Lung (tissue), 17 donors: ENCODE measurements at places on chromosomes 6 and 20. TPM values are rescaled to one million over a fixed set of nuclear protein-coding genes. Genes with fewer than 3 reads are reported as not detected.

GRCh38 chr6:152680879-152681517, 16.7 kb upstream of the MYCT1 start:
- DNase-seq: no peak

DNA sequence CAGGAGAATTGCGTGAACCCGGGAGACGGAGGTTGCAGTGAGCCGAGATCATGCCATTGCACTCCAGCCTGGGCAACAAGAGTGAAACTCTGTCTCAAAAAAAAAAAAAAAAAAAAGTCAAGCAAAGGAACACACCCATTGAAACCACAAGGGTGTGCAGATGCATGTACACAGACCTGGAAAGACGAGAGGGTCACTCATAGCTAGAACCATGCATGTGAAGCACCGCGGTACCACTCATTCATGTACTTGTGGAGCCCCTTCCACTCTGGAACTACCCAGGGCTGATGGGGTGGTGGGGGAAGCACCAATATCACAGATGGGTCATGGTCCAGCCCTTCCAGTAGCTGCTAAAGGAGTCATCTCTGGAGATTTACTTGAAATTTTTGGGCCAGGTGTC, 7.4 kb upstream of the TJAP1 start:
- DNase-seq: no peak

DNA sequence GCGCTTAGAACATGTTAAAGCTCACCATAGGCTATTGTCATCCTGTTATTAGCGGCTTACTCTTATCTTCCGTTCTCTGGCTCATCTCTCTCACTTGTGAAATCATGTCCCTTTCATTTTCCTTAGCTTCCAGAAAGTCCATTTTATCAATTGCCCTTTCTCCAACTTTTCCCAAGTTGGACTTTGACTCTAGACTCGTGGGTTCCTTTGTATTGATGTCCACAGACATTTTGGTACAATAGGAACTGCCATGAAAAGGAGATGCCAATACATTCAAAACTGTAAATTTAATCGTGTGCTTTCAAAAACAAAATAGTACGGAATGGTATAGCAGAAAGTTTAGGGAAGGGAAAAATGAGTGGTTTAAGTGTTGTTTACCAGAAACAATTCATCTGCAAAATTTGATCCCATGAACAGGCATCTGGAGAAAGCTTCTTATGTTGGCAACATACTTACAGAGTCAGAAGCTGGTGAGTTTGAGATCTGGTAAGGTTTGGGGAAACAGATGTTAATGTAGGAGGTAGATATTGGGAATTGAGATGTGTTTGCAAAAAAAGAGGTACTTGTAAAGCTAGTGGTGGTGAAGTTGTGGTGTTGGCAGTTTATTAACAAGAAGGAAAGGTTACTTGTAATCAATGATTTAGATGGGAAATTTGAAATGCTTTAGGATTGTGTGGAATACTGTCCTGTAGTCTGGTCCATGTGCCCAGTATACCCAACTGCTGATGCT, 10.2 kb upstream of the HIVEP1 start:
- peak; percentile 34 for DNase-seq

SNPH gene
- 1.2 TPM for polyA plus RNA-seq

- peak; percentile 51 for DNase-seq
Observed at GRCh38 chr6:151286214-151286613, 46.4 kb downstream of the AKAP12 start.

TAF8 gene
- 14.2 TPM for polyA plus RNA-seq

KIAA1586 gene
- 3.2 TPM for polyA plus RNA-seq

DEFB132 gene
- not detected for polyA plus RNA-seq

DNA sequence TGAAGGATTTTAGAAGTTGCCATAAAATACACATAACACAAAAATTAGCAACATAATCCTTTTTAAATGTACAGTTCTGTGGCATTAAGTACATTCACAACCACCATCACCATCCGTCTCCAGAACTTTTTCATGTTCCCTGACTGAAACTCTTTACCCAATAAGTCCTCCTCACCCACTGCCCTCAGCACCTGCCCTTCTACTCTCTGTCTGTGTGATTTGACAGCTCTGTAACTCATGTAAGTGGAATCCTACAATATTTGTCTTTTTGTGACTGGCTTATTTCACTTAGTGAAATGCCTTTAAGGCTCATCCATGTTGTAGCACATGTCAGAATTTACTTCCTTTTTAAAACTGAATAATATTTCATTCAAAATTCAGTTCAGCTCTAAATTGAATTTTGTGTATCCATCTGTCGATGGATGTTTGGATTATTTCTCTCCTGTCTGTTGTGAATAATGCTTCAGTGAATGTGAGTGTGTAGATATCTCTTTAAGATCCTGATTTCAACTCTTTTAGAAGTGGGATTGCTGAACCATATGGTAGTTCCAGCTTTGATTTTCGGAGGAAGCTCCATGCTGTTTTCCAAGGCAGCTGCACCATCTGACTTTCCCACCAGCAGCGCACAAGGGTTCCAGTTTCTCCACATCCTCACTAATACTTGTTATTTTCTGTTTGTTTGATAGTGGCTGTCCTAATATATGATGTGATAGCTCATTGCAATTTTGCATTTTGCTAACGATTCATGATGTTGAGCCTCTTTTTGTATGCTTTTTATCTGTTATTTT, 4.2 kb downstream of the ENTPD6 start:
- no peak for DNase-seq

DNA sequence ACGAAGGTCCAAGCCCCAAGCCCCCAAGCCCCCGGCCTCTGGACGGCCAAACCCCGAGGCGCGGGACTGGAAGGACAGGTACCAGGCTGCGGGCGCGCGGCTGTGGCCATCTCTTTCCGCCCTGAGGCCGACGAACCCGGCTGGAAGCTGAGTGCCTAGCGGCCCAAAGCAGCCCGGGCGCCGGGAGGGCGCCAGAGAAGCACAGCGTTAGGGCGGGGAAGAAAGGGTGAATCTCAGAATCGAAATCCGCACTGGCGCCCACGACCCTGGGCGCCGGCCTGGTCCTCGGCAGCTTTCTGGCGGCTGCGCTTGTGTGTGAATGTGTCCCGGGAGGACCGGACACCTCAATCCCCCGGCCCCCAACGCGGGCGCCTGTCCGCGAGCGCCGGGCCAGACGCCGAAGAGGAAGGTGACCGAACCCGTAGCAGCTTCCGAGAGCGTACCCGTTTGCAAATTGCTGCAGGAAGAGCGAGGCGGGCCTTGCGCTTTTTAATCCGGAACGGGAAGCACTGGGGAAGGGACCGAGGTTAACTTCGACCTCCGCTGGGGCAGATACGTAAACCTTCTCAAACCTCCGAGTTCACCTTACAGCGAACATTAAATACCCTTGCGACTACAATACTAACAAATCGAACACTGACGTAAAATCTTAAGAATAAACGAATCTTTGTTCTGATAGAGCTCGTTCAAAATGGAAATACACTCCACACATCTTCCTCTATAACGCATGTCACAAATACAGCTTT, 2.9 kb downstream of the NRN1 start:
- peak; percentile 74 for DNase-seq

DNA sequence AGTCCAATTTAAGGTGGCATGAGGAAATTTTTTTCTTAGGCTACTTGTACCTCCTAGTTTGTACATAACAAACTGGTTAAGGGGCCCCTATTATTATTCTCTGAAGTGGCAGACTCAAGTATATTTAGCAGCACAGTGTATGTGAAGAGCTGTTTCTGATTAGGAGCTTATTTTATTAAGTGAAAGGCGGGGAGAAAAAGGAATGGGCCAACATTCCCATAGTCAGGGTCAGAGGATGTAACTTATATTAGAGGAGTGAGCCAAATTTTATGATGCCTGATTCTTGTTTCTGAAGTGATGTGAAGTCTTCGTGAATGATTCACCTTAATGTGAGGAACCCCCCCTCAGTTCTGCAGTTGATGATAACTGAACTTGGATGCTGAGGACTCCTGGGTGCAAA, 2.8 kb downstream of the HECA start:
- peak; percentile 61 for DNase-seq

GRCh38 chr6:19502301-19502700, 334.9 kb upstream of the ID4 start:
- DNase-seq: no peak

GRCh38 chr6:28523241-28523622, 2.4 kb upstream of the GPX5 start:
- DNase-seq: no peak

- peak; percentile 55 for DNase-seq
Observed at GRCh38 chr6:10163203-10163962, 251.5 kb downstream of the TFAP2A start.

IL20RA gene
- polyA plus RNA-seq: 8.6 TPM

CTAGE9 gene
- not detected for polyA plus RNA-seq

- peak; percentile 41 for DNase-seq
Observed at GRCh38 chr6:24431045-24431451, 28.3 kb downstream of the MRS2 start.

DNA sequence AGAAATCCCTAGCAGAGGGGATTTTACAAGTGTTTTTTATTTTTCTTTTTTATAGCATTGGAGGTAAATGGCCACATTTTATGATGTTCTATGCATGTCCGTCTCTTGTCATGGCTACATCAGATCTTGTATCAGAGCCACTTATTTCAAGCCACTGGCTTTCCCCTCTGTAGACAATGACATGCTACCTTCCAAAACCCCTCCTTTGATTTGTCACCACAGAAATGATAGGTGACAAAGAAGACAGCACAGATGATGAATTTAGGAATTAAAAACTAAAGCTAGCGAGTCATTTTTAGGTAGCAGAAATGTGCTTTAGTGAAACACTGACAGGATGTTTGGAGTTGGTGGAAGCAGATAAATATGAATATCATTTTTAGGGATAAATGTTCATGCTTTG, 20.8 kb downstream of the PLCB1 start:
- DNase-seq: no peak

DNA sequence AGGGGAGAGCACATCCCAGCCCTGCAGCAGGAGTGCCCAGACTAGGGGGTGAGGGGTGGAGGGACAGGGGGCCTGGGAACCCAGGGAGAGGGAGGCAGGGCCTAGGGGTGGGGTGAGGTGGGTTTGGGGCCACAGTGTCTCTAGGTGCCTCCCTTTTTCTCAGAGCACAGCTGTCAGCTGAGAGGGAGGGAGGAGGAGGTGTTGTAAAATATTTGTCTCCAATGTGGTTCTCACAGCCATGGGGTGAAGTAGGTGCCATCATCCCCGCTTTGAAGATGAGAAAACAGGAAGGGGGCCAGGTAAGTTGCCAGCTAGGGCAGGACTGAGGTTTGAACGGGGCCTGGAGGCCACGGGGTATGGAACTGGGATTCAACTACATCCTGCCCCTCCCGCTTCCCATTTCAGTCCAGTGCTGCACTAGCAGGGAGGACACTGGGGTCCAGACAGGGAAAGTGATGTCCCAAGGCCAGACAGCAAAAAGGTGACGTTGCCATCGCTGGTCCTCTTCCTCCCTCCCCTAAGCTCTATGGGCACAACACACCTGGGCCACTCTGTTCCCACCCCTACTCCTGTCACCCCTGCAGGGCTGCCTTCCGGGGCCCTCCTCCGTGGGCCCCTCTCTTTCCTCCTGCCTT, 20.3 kb downstream of the PACSIN1 start:
- DNase-seq: no peak

DNA sequence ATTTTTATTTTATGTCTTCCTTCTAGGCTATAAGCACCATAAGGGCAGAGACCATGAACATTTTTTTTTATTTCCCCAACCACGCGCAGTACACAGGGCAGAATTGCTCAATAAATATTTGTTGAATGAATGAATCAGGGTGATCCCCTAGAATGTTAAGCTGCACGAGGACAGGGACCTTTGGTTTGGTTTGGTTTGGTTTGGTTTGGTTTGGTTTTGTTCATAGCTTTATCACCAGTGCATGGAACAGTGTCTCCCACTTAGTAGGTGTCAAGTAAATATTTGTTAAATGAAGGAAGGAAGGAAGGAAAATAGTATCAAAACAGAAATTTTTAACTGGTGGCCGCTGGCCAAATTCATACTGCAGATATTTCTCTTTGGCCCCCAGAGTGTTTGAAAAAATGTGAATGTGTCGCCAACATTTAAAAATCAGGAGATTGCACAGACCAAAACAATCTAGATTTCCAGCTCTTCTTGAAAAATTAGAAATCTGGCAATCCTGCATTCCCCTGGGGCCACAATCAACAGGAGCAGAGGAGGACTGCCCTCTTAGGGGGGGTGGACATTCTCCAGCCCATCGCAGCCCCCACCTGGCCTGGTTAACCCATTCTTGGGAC, 205.3 kb downstream of the EYA2 start:
- peak; percentile 83 for DNase-seq

PNPLA1 gene
- 0.06 TPM for polyA plus RNA-seq

NR2E1 gene
- polyA plus RNA-seq: 0.01 TPM
